Upper lobe of left lung (tissue), 6 donors: ENCODE measurements at places on chromosomes 5 and 9. TPM values are rescaled to one million over a fixed set of nuclear protein-coding genes. Genes with fewer than 3 reads are reported as not detected.
A peak's percentile ranks its signal among the peaks of the same experiment; 100 is the strongest.

- no peak overlapping the region for H3K4me3 ChIP-seq
- no peak overlapping the region for H3K27ac ChIP-seq
These were observed 147.0 kb downstream of the CAVIN4 start for GRCh38 chr9:100724886-100725285.

DNA sequence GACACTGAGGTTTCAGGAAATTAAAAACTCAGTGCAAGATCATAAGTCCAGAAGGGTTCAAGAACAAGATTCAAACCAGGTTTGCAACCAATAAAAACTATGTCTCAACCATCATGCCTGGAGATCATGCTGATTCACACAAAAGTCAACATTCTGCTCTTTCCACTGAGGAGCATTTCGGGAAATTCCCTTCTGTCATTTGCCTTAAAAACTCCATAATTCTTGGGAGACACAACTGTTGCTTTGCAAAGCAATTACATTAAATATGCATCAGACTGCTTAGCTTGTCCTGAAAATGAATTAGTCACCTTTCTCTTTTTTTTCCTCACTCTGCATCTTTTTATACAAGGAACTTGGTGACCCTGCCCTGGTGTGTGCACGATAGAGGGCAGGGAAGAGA is 275.9 kb upstream of the ZNF462 start:
- no peaks in the 10 kb centered on the region for H3K4me1 ChIP-seq
- no peak overlapping the region for H3K27ac ChIP-seq
- no peaks in the 10 kb centered on the region for H3K27me3 ChIP-seq

DNA sequence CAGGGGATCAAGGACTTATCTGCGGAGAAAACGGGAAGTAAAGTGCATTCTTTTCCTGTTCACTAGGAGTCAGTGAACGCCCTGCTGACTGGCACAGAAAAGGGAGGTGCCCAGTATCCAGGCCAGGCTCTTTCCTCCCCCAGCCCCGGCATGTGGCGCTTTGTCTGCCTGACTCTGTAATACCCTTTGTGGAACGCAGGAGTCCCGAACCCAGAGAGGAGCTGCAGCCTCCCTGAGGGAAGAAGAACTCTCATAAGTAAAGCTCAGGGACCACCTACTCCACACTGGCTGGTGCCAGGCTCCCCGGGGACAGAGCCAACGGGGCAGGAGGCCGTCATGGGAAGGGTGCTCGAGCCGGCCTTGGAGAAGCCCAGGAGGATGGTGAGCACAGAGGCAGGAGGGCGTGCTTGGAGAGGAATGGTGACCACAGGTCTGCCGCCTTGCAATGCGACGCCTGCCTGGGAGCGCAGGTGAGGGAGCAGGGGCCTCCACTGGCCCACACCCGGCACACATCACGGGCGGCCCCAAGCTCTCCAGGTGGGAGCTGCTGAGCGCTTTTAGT is 31.5 kb downstream of the VAV2 start:
- no peak overlapping the region for H3K4me3 ChIP-seq
- H3K36me3 ChIP-seq = no peaks in the 10 kb centered on the region
- H3K4me1 ChIP-seq = peaks cover 49% of the 10 kb centered on the region
- peak overlapping the region; percentile 67 for H3K27ac ChIP-seq

- no peak overlapping the region for H3K4me3 ChIP-seq
- H3K4me1 ChIP-seq = peaks cover 3% of the 10 kb centered on the region
- no peak for DNase-seq
- no peaks in the 10 kb centered on the region for H3K27me3 ChIP-seq
These were observed 23.0 kb downstream of the SPEF2 start for GRCh38 chr5:35640623-35641022.

DNA sequence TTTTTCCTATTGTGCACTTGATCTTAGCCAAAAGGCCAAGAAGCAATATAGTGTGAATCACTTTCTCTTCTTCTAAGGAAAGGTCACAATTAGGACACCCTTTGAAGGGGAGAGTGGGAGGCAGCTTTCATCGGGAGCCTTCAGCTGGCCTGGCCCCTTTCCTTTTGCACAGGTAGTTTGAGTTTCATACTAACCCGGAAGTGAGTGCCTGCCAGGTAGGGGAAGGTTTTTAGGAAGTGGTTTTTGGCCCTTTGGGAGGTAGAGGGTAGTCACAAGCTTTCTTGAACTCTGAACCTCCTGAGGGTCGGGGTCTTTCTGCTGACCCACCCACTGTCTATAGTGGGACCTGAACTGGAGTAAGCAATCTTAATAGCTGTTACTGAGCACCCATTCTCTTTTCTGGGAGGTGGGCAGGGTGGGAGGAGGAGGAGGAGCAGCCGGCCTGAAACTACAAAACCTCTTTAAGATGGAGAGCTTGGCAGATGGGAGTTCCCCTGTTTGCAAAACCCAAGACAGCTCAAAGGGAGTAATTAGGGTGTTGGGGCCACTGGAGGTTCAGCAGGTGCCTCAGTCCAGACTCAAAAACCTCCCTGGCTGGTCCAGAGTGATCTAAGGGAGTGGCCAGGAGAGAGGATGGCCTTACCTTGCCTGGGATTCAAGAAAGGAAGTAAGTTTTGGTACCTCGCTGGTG is 6.0 kb downstream of the LARP1 start:
- peak overlapping the region; percentile 35 for H3K27ac ChIP-seq
- peaks cover 70% of the 10 kb centered on the region for H3K4me1 ChIP-seq
- H3K27me3 ChIP-seq = no peaks in the 10 kb centered on the region
- no peak overlapping the region for H3K4me3 ChIP-seq
- no peaks in the 10 kb centered on the region for H3K36me3 ChIP-seq

GRCh38 chr5:149038336-149039080 is 24.4 kb downstream of the SH3TC2 start:
- H3K27ac ChIP-seq = no peak overlapping the region
- H3K36me3 ChIP-seq = no peaks in the 10 kb centered on the region
- peaks cover 11% of the 10 kb centered on the region for H3K4me1 ChIP-seq
- H3K4me3 ChIP-seq = no peak overlapping the region
- no peaks in the 10 kb centered on the region for H3K27me3 ChIP-seq
- no peak for DNase-seq

DNA sequence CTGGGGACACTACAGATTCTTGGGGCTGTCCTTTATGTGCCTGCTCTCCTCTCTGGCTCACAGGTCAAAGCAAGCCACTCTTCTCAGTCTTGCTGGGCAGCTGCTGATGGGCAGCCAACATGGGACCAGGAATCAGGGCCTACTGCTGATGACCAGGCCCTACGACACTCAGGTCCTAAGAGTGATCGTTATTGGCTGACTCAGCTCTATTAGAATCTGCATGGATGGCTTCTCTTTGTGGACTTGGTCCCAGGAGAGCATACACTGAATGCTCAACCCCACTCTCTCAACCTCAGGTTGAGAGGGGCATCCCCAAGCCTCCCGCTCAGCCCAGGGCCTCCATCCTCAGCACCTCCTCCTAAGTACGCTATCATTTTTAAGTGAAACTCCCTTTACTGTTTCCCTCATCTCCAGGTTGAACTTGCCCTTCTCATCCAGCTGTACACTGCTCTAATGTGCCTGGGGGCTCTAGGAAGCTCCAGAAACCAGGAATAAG is 250.8 kb upstream of the PANK3 start:
- H3K27ac ChIP-seq = no peak overlapping the region
- no peak overlapping the region for H3K4me3 ChIP-seq
- no peaks in the 10 kb centered on the region for H3K27me3 ChIP-seq
- DNase-seq = no peak
- no peaks in the 10 kb centered on the region for H3K36me3 ChIP-seq
- no peaks in the 10 kb centered on the region for H3K4me1 ChIP-seq

GRCh38 chr9:133057006-133057405 is 4.8 kb upstream of the CEL start:
- no peak overlapping the region for H3K4me3 ChIP-seq
- no peaks in the 10 kb centered on the region for H3K4me1 ChIP-seq
- no peak for DNase-seq
- H3K27me3 ChIP-seq = no peaks in the 10 kb centered on the region

GRCh38 chr5:8060235-8060952 is 191.4 kb downstream of the MTRR start:
- H3K36me3 ChIP-seq = no peaks in the 10 kb centered on the region
- no peak overlapping the region for H3K27ac ChIP-seq
- H3K4me3 ChIP-seq = no peak overlapping the region
- DNase-seq = no peak
- H3K27me3 ChIP-seq = no peaks in the 10 kb centered on the region
- H3K4me1 ChIP-seq = no peaks in the 10 kb centered on the region

DNA sequence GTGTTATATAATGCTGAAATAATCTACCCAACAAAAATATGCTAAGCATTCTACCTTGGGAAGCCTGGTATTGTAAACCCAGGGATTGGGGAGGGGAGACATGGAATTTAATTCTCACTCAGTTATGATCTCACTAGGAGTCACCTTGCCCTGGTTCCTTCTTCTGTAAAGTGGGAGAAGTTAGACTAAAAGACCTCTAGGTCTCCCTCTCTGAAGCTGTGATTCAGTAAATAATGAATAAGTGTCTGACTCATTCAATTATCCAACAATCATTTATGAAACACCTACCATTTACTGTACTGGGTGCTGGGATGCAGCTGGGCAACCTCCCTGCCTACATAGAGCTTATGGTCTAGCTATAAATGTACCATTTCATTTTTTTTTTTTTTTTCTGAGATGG is 20.2 kb upstream of the SPARC start:
- H3K36me3 ChIP-seq = no peaks in the 10 kb centered on the region
- H3K4me1 ChIP-seq = peaks cover 6% of the 10 kb centered on the region
- no peak for DNase-seq
- H3K27ac ChIP-seq = no peak overlapping the region
- H3K4me3 ChIP-seq = no peak overlapping the region

DNA sequence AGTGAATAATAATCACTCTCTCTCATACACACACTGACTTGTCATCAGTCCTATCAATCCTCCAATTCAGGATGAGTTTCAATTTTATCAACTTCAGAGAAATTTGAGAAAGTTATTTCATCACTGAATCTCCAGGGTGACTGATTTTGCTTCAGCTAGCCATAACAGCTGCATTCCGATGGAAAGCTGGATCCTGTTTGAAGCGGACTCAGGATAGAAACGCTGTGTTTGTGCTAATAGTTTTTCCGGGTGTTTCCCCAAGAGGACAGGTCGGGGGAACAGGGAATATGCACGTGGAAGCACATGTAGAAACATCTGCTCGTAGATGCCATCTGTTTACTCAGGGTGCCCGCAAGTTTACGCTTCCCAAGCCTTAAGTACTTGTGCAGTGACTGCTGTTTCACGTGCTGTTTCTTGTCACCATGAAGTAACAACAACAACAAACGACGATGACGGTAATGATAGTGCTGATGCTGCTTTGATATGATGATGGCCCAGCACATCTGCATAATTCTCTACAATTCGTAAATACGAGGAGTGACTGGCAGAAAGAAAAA is 263.7 kb upstream of the DAPK1 start:
- no peaks in the 10 kb centered on the region for H3K36me3 ChIP-seq
- no peak overlapping the region for H3K4me3 ChIP-seq
- no peaks in the 10 kb centered on the region for H3K4me1 ChIP-seq

- H3K36me3 ChIP-seq = peaks cover 6% of the 10 kb centered on the region
- peaks cover 23% of the 10 kb centered on the region for H3K4me1 ChIP-seq
- DNase-seq = no peak
- no peaks in the 10 kb centered on the region for H3K27me3 ChIP-seq
- peak overlapping the region; percentile 81 for H3K4me3 ChIP-seq
- peak overlapping the region; percentile 68 for H3K27ac ChIP-seq
These were observed 216 bp downstream of the ZMYND19 start for GRCh38 chr9:137590123-137590468.

- no peak for DNase-seq
- no peaks in the 10 kb centered on the region for H3K4me1 ChIP-seq
- no peak overlapping the region for H3K27ac ChIP-seq
- no peak overlapping the region for H3K4me3 ChIP-seq
- no peaks in the 10 kb centered on the region for H3K27me3 ChIP-seq
These were observed 125.1 kb upstream of the SH3GL2 start for GRCh38 chr9:17453751-17454150.

- peak; percentile 31 for DNase-seq
- no peak overlapping the region for H3K27ac ChIP-seq
- H3K27me3 ChIP-seq = no peaks in the 10 kb centered on the region
- no peaks in the 10 kb centered on the region for H3K4me1 ChIP-seq
These were observed 48.6 kb downstream of the NR2F1-AS1 start for GRCh38 chr5:93532370-93532769.

- H3K27me3 ChIP-seq = no peaks in the 10 kb centered on the region
- H3K27ac ChIP-seq = peak overlapping the region; percentile 82
- H3K4me3 ChIP-seq = no peak overlapping the region
- no peaks in the 10 kb centered on the region for H3K36me3 ChIP-seq
- peaks cover 45% of the 10 kb centered on the region for H3K4me1 ChIP-seq
- no peak for DNase-seq
These were observed 11.9 kb downstream of the TRIO start for GRCh38 chr5:14155075-14155474.

- H3K27me3 ChIP-seq = no peaks in the 10 kb centered on the region
- H3K4me3 ChIP-seq = no peak overlapping the region
- no peaks in the 10 kb centered on the region for H3K4me1 ChIP-seq
- DNase-seq = no peak
These were observed 266.0 kb downstream of the DTWD2 start for GRCh38 chr5:118722122-118723020.

DNA sequence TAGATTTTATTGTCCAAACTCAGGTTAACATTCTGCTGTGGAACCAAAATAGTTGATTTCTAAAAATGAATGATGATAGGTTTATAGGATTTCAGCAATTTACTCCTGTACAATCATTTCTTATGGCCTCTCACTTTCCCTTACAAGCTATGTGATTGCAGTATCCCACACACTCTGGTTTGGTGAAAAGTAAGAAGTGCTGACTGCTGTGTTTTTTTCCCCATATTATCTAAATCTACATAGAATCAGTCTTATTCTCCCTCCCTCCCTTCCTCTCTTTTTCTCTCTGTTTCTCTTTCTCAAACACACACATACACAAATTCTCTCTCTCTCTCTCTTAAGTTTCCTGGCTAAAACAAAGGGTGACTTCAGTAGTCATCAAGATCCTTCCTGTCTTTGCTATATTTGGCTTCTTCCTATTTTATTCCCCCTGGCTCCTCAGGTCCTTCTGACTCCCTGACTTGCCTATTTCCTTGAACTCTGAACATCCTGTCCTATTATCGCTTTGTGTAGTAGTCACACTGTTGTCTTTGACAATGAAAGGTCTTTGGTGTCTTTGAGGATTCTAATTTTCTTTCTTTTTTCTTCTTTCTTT is 55.9 kb upstream of the HAPLN1 start:
- no peak overlapping the region for H3K4me3 ChIP-seq
- DNase-seq = no peak
- no peaks in the 10 kb centered on the region for H3K27me3 ChIP-seq
- no peaks in the 10 kb centered on the region for H3K4me1 ChIP-seq
- H3K27ac ChIP-seq = no peak overlapping the region
- no peaks in the 10 kb centered on the region for H3K36me3 ChIP-seq

Gene WNK2
- total RNA-seq = 11.0 TPM

Gene LURAP1L
- 25.4 TPM for total RNA-seq

Gene ALDH1B1
- 10.2 TPM for total RNA-seq

Gene ARID3C
- not detected for total RNA-seq

Gene SOWAHA
- 0.55 TPM for total RNA-seq

Gene ACTBL2
- total RNA-seq = not detected

Gene SHB
- 29.7 TPM for total RNA-seq
